ENCODE measurements at places on chromosomes 3 and 15.

GRCh38 chr3:23880703-23881339 lies 36.0 kb downstream of the NKIRAS1 start:
- H3K4me3 ChIP-seq: no peak overlapping the region
- H3K27ac ChIP-seq: no peak overlapping the region
- no peak for DNase-seq
- H3K4me1 ChIP-seq: peaks cover 33% of the 10 kb centered on the region
- no peaks in the 10 kb centered on the region for H3K27me3 ChIP-seq

- no peak overlapping the region for H3K27ac ChIP-seq
- no peaks in the 10 kb centered on the region for H3K36me3 ChIP-seq
- H3K4me1 ChIP-seq: peaks cover 6% of the 10 kb centered on the region
Observed at GRCh38 chr3:128424508-128425069, 42.1 kb downstream of the DNAJB8 start.

DNA sequence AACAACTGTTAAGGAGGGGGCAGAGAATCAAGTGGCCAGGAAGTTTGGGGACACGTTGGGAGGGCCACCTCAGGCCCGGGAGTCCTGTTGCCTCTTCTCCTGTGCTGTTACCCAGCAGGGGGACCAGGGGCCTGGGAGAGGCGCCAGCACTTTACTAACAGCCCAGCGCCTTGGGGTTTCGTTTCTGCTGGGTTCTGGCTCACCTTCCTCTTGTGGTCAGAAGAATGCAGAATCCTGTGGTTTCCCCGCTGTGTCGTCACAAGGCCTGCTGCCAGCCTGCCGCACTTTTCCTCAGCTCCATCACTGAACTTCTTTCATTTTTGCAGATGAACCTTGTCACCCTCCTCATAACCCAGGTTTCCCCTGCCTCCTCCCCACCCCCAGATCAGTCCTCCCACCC lies 67.7 kb downstream of the SLC30A4 start:
- H3K4me3 ChIP-seq: no peak overlapping the region
- peak; percentile 26 for DNase-seq
- no peak overlapping the region for H3K27ac ChIP-seq
- H3K27me3 ChIP-seq: no peaks in the 10 kb centered on the region

DNA sequence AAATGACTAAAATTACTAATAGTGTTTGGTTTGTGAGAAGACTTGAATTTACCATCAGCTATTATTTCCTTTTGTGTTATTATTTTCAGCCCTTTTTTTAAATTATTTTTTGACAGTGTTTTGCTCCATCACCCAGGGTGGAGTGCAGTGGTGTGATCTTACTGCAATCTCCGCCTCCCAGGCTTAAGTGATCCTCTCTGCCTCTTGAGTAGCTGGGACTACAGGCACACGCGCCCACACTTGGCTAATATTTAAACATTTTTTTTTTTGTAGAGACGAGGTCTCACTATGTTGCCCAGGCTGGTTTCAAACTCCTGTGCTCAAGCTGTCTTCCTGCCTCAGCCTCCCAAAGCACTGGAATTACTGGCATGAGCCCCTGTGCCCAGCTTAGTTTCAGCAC lies 31.7 kb upstream of the UTS2B start:
- peaks cover 12% of the 10 kb centered on the region for H3K36me3 ChIP-seq
- no peaks in the 10 kb centered on the region for H3K27me3 ChIP-seq
- no peak overlapping the region for H3K4me3 ChIP-seq
- no peak for DNase-seq

DNA sequence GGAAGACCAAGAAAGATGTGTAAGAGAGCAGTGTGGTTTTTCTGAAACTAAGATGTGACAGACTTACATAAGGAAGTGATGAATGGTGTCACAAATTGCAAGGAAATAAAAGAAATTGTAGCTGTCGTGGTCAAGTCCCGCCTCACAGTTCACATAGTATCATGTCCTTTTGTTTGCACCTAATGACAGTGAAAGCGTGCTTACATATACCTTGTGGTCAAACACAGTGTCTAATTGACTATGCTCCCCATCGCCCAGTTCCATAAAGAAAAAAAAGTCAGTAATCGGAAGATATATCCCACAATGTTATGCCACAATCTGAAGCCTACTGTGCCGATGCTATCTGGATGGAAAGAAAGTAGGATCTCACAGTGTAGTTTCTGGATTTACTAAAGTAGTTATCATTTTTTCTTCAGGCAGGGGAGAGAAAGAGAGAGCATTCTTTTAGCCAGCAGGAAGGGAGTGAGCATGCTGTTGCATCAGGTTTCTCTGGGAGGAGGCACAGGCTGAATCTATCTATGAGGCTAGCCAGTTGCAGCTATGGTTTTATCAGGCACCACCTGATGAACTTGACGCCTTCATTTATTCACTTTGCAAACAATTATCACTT lies 9.8 kb upstream of the PLSCR1 start:
- no peak for DNase-seq
- H3K36me3 ChIP-seq: no peaks in the 10 kb centered on the region
- no peak overlapping the region for H3K4me3 ChIP-seq
- no peaks in the 10 kb centered on the region for H3K27me3 ChIP-seq
- no peaks in the 10 kb centered on the region for H3K4me1 ChIP-seq

DNA sequence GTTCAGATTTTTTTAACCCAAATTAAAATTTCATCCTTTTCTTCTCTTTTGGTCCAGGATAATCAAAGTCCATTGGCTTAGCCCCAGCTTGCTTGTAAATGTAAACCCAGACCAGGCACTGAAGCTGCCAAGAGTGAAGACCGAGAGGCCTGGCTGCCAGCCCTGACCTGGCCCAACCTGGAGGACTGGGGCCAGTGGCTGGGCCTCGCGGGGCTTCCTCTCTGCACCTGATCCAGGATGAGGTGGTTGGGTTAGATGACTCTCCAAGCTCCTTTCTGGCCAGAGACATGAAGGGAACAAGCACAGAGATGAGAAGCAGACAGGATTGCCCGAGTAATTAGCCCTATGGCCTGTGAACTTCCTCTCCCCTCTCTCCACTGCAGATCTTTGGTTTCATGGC lies 50.6 kb downstream of the CMTM6 start:
- H3K27me3 ChIP-seq: no peaks in the 10 kb centered on the region
- no peaks in the 10 kb centered on the region for H3K36me3 ChIP-seq
- no peak for DNase-seq
- no peak overlapping the region for H3K27ac ChIP-seq
- H3K4me3 ChIP-seq: no peak overlapping the region
- no peaks in the 10 kb centered on the region for H3K4me1 ChIP-seq

DNA sequence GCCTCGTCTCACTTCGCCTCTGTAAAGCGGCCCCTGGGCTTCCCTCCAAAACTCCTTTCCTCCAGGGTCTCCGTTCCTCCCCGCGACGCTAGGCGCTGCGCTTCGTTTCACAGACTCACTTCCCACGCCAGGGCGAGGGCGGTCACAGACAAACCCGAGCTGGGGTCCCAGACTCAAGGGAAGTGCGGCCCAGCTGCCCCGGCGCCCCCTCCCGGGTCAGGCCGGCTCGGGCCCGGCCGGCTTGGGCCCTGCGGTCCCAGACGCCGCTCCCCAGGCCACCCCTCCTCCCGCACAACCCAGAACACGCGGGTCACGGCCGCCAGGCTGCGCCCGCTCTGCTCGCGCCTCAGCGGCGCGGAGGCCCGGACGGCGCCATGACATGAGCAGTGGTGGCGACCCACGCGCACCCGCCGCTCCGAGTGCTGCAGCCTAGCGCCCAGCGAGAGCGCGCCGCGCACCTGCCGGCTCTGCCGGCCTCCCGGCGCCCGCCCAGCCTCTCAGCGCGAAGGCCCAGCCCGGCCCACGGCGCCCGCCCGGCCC lies 547 bp downstream of the NUP210 start:
- H3K27ac ChIP-seq: no peak overlapping the region
- H3K4me3 ChIP-seq: peak overlapping the region; percentile 39
- H3K27me3 ChIP-seq: peaks cover 25% of the 10 kb centered on the region
- DNase-seq: no peak

GRCh38 chr3:57006179-57006657 lies 54.2 kb upstream of the SPATA12 start:
- peaks cover 31% of the 10 kb centered on the region for H3K4me1 ChIP-seq
- no peak overlapping the region for H3K4me3 ChIP-seq
- no peaks in the 10 kb centered on the region for H3K27me3 ChIP-seq
- no peak for DNase-seq
- H3K27ac ChIP-seq: no peak overlapping the region
- H3K36me3 ChIP-seq: no peaks in the 10 kb centered on the region

GRCh38 chr15:56241374-56242105 lies 2.1 kb downstream of the RFX7 start:
- no peaks in the 10 kb centered on the region for H3K36me3 ChIP-seq
- no peak for DNase-seq
- peak overlapping the region; percentile 78 for H3K4me3 ChIP-seq

DNA sequence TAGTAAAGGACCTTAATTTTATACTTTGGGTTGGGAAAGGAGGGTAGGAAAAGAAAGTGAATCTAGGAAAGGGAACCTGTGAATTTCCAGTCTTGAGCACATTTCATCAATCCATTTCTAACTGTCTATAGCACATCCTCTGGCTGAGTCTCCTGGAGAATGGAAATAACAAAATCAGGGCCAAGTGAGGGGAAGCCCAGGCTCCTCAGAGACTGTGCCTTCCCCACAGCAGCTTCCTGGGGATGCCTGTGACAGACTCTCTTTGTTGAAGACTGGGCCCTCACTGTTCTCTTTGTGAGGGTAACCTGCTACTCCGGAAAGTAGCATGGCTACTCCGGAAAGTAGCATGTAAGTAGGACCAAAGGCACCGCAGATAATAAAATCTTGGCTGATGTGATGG lies 22.6 kb upstream of the CSPG5 start:
- H3K27ac ChIP-seq: no peak overlapping the region
- no peak for DNase-seq
- no peaks in the 10 kb centered on the region for H3K4me1 ChIP-seq
- peaks cover 3% of the 10 kb centered on the region for H3K36me3 ChIP-seq

- H3K27ac ChIP-seq: no peak overlapping the region
- H3K4me1 ChIP-seq: peaks cover 35% of the 10 kb centered on the region
- H3K4me3 ChIP-seq: no peak overlapping the region
- no peak for DNase-seq
- H3K27me3 ChIP-seq: no peaks in the 10 kb centered on the region
- peaks cover 5% of the 10 kb centered on the region for H3K36me3 ChIP-seq
Observed at GRCh38 chr3:42635111-42635510, 18.4 kb upstream of the ZBTB47 start.

DNA sequence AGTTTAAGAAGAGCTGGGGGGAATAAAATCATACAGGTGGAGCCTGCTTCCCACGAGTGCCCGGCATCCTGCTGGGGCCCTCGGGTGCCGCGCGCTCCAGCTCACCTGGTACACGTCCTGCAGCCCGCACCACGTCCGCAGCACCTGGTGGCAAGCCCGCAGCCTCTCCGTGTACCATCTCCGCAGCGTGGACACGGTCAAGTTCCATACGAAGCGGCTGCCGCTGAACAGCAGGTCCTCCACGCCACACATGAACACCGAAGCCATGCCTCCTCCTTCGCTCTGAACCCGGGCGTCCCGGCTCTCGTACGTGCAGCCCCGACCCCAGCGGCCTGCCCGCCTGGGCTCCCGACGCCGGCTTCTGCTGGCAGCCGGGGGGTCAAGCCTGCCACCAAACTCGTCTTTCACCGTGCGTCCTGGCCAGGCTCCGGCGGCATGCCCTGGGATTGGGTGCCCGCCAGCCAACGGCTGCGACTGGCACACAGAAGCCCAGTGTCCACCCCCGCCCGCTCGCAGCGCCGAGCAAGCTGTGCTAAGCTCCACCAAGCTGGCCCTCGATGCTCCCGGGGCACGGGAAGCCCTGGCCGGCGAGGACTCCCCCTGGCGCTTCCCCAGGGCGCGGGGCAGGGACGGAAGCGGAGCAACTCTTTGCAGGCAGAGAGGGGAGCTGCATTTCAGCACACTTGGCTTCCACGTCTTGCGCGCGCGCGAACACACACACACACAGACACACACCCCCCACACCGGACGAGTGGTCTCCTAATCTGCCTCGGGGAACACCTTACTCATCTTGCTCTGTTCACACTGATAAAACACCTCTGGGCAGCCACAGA lies at the start of gene FRMD4B:
Gene FRMD4B, minus strand, starts transcription at position 366 of the 833 bp plus-strand sequence. Its CDS starts 99 bp downstream, at position 267.
- no peaks in the 10 kb centered on the region for H3K36me3 ChIP-seq
- H3K4me3 ChIP-seq: peak within 1 kb of the TSS; percentile 63
- no peaks in the 10 kb centered on the region for H3K27me3 ChIP-seq
- peak within 1 kb of the TSS; percentile 77 for H3K27ac ChIP-seq
- H3K4me1 ChIP-seq: peaks cover 4% of the 10 kb centered on the region

- peaks cover 11% of the 10 kb centered on the region for H3K27me3 ChIP-seq
- no peak overlapping the region for H3K27ac ChIP-seq
- H3K4me1 ChIP-seq: no peaks in the 10 kb centered on the region
- DNase-seq: no peak
- no peak overlapping the region for H3K4me3 ChIP-seq
- no peaks in the 10 kb centered on the region for H3K36me3 ChIP-seq
Observed at GRCh38 chr3:48347500-48347899, 14.0 kb upstream of the SPINK8 start.

- H3K4me1 ChIP-seq: no peaks in the 10 kb centered on the region
- H3K27ac ChIP-seq: no peak overlapping the region
- DNase-seq: no peak
- H3K36me3 ChIP-seq: peaks cover 5% of the 10 kb centered on the region
Observed at GRCh38 chr3:132641837-132642538, 17.6 kb downstream of the ACAD11 start.

GRCh38 chr15:88563638-88564037 lies 17.2 kb upstream of the DET1 start:
- no peaks in the 10 kb centered on the region for H3K4me1 ChIP-seq
- H3K36me3 ChIP-seq: no peaks in the 10 kb centered on the region
- no peak for DNase-seq

DNA sequence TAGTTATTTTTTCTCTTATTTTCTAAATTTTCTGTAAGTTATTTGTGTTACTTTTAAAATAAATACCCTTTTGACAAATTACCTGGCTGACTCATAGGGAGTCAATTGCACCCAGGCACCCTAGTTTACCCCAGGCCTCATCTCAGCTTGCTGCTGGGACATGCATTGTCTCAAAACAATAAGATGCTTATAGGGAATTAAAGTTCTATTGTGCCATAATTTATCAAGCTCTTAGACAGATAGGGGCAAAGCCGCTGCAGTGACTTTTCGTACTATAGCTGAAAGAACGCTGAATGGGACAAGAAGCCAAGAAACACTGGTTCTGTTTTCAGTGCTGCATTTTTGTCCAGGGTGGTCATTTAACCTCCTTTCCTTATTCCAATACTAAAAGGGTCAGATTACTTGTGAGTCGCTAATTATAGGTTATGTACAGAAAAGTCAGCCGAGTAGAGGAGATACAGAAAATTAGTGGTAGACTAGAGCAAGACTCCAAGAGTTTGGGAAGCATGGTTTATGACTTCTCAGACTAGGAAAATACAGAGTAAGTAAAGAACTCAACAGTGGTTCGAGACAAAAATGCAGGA lies 50.3 kb downstream of the EXD1 start:
- H3K4me3 ChIP-seq: no peak overlapping the region
- no peaks in the 10 kb centered on the region for H3K36me3 ChIP-seq
- no peaks in the 10 kb centered on the region for H3K27me3 ChIP-seq
- H3K27ac ChIP-seq: no peak overlapping the region

DNA sequence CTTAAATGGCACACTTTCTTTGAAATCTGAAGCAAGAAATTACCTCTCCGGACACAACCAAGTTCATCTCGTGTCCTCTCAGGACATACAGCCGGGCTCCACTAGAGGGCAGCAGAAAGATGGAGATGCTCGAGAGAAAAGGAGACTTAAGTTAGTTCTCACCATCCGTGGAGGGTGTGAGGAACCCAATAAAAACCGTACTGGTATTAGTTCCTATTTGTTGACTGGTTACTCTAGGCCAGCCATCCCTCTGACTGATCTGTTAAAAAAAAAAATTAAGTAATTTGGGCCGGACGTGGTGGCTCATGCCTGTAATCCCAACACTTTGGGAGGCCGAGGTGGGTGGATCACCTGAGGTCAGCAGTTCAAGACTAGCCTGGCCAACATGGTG lies 7.9 kb upstream of the CYP11A1 start:
- H3K27me3 ChIP-seq: no peaks in the 10 kb centered on the region
- H3K4me3 ChIP-seq: no peak overlapping the region
- peaks cover 11% of the 10 kb centered on the region for H3K4me1 ChIP-seq
- peak; percentile 80 for DNase-seq
- no peak overlapping the region for H3K27ac ChIP-seq

Data from heart right ventricle (tissue), 16 donors.